Stimulated activated CD4-positive, alpha-beta T cell treated with anti-CD3 and anti-CD28 coated beads, Interleukin-2, amount 100 ng/mL, for 48 hours (primary cell): ENCODE measurements at places on chromosomes 2 and 18.

DNA sequence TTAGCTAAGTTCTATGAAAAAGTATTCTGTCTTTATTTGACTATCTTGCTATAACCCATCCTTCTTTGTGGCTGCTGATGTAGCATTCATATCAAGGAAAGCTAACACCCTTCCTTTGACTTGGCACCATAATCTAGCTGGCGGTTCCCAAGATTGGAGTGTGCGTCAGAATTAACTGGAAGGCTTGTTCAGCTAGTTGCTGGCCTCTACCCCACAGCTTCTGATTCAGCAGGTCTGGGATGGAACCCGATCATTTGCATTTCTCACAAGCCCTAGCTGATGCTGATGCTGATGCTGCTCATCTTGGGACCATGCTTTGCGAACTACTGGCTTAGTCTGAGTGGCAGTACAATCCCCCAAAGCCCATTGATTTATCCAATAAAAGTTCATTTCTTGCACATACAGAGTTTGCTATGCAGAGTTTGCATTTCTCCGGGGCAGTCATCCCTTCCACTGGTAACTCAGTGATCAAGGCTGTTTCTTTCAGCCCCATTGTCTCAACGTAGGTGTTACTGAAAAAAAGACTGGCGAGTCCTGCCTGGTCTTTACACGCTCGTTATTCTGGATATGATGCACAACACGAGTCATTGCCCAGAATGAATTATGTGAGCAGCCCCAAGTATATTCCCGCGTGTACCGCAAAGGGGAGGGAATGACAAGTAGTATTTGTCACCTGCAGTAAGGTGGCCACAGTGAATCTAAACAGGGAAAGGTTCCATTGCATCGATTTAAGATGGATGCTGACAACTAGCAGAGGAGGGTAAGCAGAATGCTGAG, 96.5 kb downstream of the ZNF532 start:
- no peak for DNase-seq

DNA sequence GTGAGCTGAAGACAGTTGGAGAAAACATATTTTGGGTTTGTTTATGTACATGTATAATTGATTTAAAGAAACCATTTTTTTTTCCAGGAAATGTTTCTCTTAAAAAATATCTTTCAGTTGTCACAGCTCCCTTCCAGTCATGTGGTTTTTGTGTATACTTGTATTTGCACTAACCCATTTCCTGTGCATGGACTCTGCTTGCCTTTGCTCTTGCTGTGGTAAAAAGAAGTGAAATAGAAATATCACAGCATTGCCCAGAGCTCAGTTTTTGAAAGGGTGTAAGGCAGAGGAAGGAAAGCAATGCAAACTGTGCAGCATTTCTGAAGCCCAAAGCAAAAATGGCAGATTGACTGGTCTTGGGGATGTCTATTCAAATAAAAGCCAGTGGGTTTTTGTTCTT, 10.4 kb upstream of the DOCK10 start:
- DNase-seq: no peak

DNA sequence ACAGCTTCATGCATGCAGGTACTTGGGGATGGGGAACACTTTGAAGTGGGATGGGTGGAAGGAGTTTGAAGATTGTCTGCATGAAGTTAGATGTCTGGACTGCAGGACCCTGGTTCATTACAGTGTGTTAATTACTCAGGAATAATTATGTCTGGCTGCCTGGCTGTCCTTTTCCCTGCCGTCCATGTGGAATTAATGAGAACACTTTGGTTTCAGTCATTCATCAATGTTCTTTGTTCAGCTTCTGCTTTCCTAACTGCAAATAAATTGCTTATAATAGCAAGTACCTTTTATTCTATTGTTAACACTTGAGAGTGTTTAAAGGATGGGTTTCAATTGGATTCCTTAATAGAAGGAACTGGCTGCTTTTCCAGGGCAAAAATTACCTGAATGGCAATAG, 35.8 kb downstream of the MTCL1 start:
- no peak for DNase-seq

GRCh38 chr18:8614875-8615274, 5.6 kb downstream of the RAB12 start:
- DNase-seq: no peak

- no peak for DNase-seq
Observed at GRCh38 chr2:75547345-75548035, 13.2 kb downstream of the EVA1A start.

GRCh38 chr18:49359732-49360444, 100.6 kb downstream of the DYM start:
- DNase-seq: no peak

DNA sequence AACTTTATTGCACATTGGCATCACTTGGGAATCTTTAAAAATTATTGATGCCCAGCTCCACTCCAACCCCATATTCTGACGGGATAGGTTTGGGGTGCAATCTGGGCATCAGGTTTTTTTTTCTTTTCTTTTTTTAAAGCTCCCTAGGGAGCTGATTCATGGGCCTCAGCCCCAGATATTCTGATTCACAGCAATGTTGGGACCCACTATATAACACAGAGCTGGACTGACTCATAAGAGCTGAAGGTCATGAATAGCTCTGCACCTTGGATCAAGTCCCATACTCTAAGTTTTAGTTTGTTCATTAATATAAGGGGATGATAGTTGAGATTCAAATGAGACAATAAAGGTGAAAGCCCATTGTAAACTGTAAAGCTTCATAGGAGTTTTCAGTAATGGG, 191.1 kb upstream of the REV1 start:
- no peak for DNase-seq

DNA sequence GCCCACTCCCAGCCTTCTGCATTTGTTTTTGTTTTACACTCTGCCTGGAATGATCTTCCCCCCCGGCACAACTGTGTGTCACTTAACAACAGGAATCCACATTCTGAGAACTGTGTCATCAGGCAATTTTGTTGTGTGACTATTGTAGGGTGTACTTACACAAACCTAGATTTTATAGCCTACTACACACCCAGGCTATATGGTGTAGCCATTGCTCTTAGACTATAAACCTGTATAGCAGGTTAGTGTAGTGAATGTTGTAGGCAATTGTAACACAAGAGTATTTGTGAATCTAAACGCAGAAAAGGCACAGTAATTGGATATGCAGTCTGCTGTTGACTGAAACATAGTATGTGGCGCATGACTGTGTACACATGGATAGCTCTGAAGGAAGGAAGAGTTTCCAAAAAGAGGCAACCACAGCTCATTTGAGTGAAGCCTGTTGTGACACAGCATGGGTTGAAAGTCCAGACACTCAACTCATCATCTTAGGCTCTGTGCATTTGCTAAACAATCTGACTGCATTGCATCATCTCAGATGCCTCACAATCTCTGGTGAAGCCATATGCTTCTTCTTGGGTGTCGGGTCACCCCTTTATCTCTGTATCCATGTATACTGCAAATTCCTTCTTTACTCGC, 506.6 kb upstream of the SPHKAP start:
- no peak for DNase-seq

GRCh38 chr18:6746386-6746960, 17.0 kb downstream of the ARHGAP28 start:
- no peak for DNase-seq

DNA sequence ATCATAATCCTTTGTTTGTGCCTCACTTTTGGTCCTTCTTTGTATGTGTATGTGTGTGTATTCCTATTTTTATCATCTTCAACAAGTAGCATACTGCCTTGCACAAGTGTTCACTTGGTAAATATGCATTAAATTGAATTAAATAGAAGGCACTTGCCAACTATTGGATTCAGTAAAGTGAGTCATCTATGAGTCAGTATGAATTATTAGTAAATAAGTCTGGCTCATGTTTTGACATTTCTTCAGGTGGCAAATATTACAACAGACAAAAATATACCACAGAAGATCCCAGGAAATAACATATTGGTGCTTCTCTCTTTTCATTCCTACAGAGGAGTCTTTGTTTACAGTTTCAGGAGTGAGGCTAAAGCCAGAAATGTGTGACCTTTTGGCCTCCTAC, 84.1 kb downstream of the CDK15 start:
- DNase-seq: no peak

DNA sequence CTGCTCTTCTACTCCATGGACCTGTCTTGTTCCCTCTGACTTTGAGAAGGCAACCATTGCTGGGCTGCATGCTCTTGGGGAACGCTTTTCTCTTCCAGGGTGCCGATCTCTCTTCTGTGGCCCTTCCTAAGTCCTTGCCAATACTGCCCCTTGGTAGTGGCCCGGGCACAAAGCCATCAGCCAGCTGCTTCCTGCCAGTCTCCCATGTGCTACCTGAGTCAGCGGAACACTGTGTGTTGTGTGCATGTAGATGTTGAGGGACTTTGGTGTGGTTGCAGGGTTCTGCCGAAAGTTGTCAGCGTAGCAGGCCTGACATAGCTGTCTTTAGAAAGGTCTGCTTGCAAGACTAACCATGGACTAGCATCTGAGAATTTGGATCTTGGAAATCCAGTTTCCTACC, 35.4 kb downstream of the MGAT5 start:
- DNase-seq: no peak

DNA sequence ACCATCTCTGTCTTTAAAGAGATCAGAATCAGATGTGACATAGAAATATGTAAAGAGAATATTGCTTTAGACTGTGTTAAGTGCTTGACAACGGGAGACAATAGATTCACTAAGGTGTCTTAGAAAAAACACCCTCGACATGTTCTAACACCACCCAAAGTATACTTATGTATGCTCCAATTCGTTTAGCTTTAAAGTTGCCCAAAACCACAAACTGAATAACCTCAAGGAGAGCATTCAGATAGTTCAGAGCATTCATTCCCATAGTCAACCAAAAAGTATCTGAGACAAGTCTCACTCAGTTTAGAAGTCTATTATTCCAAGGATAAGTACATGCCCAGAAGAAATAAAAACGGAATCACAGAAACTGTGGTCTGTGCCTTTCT, 96.4 kb downstream of the KYNU start:
- DNase-seq: no peak

DNA sequence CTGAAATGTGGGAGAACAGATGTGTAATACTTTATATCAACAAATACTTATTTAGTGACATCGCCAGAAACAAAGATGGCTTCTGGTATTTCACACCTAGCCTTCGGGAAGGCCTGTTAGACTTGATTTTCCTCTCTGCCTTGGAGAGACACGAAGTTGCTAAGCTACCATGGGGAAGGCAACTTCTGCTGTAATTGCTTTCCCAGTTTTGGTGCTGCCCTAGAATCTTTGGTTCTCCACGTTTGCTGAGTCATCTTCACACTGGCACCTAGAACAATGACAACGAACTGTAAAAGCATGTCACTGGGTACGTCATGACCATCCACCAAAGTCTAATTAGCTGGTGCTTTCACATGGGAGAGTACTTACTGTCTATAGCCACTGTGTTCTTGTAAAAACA, 58.7 kb upstream of the ACTR3 start:
- no peak for DNase-seq

DNA sequence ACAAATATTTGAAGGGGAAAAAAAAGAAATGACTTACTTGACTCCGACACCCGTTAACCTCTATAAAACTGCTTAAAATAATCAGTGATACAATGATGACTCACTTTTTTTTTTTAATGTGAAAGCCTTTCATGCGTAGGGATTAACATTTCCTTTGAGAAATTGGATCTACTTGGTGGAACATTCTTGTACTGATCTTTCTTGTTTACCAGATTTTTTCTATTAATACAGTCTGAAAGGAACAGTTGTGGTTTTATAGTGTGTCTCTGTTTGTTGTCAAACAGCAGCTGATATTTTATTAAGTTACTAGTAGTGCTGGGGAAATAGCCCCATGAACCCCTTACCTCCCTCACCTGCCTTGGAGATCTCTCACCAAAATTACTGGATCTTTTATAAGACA, 40.2 kb upstream of the NEB start:
- DNase-seq: no peak

DNA sequence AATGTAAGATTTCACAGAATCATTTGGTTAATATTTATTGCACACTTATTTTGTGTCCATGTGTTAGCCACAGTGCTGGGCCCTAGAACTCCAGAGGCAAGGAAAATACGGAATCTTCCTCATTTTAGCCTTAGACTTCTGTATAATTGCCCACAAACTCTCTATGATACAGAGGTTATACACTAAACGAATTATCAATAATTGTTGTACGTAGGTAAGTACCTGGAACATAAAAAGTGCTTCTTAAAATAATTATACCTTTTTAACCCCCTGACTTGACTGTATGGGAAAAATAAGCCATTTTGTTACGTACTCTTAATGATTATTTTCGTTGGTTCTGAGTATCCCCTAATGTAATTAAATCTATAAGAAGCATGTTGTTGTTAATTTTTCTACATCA, 119.4 kb downstream of the ARHGAP15 start:
- DNase-seq: no peak

DNA sequence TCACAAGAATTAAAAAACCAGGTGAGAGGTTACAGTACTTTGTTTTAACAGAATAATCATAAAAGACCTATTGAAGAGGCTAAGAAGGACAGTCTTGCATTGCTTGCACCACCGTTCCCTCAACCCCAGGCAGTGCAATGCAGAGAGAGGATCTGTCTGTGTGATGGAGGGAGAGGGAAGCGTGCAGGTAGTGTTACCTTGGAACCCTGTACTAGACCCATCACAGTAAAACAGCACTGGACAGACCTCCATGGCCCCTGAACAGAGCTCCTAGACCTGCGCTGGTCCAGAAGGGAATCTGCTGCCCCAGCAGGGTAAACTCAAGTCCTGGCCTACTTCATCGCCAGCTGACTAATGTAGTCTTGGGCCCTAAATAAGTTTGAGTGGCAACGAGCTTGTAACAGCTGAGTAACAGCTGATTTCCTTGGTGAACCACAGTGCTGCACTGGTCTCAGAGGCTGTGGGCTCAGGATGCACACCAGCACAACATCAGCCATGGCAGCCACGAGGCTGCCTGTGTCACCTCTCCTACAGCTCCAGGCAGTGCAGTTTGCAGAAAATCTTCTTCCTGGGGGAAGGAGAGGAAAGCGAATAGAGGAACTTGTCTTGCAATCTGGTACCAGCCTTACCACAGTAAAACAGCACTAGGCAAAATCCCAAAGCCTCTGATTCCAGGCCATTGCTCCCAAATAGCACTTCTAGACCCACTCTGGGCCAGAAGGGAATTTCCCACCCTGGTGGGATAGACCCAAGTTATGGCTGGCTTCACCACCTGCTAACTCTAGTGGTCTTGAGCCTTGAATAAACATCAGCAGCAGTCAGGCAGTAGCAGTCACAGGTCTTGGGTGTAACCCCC, 417.2 kb downstream of the CDH7 start:
- DNase-seq: no peak

DNA sequence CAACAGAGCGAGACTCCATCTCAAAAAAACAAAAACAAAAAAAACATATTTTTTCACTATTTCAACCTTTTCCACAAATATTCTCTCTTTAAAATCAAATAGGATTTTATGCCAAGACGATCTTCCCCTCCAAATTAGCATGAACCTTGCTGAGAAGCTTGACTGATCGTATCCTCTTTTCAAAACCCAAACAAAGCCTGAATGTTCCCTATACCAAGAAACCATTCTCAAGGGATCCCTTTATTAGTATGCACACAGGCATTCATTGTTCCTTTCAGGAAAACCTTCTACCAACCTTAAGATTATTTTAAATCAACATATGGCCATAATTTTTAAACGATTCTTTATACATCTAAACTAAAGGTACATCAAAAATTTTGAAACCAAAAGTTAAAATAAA, 6.3 kb downstream of the SPIRE1 start:
- DNase-seq: no peak

- no peak for DNase-seq
Observed at GRCh38 chr2:160538559-160539355, 45.1 kb upstream of the RBMS1 start.

- no peak for DNase-seq
Observed at GRCh38 chr2:41963661-41964525, 83.9 kb upstream of the PKDCC start.

- no peak for DNase-seq
Observed at GRCh38 chr2:26058390-26058789, 24.5 kb downstream of the RAB10 start.

GRCh38 chr2:209872675-209873074, 101.0 kb downstream of the UNC80 start:
- no peak for DNase-seq
